HCEC 1CT (cell line): ENCODE measurements at places on chromosomes 16 and 17.

DNA sequence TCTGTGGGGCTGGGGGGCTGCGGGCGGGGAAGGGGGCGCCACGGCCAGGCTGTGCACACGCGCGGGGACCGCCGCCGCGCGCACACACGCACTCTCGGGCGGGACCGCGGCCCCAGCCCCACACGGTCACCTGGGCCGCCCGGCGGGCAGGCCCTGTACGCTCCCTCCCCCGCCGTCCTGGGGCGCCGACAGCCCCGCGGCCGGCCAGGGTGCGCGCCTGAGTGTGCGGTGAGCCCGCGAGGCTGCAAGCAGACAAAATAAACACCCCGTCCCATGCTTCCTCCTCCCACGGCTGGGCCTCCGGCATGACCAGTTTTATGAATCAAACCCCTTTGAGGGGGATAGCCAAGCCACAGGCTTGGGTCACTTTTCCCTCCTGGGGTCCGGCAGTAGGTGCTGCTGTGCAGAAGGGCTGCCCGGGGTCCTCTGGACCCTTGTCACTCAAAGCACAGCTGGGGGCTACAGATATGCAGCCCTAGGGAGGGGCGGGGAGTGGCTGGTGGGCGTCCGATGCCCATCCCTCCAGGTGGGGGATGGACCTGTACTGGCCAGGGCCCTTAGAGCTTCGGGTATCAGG, 441 bp downstream of the VASN start:
- DNase-seq: peak; percentile 39

- DNase-seq: peak; percentile 41
These were observed 16.9 kb downstream of the STXBP4 start for GRCh38 chr17:54985476-54985875.

DNA sequence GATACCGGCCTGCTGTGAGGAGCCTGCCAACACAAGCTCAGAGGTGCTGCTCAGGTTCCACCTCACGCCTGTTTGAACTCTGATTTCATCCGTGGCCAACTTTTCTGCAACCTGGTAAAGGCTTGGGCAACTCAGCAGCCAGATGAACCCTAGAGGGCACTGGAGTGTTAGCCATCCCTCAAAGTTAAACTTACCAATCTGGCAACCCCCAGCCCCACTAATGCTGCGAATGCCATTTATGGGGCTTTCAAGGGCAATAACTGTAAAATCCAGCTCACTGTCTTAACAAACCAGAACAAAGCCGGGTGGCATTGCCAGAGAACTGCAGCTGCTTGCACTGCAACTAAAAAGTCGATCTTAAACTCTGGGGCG, 105.5 kb downstream of the AXIN2 start:
- no peak for DNase-seq

GRCh38 chr17:75795820-75796607, 11.4 kb downstream of the UNK start:
- no peak for DNase-seq

DNA sequence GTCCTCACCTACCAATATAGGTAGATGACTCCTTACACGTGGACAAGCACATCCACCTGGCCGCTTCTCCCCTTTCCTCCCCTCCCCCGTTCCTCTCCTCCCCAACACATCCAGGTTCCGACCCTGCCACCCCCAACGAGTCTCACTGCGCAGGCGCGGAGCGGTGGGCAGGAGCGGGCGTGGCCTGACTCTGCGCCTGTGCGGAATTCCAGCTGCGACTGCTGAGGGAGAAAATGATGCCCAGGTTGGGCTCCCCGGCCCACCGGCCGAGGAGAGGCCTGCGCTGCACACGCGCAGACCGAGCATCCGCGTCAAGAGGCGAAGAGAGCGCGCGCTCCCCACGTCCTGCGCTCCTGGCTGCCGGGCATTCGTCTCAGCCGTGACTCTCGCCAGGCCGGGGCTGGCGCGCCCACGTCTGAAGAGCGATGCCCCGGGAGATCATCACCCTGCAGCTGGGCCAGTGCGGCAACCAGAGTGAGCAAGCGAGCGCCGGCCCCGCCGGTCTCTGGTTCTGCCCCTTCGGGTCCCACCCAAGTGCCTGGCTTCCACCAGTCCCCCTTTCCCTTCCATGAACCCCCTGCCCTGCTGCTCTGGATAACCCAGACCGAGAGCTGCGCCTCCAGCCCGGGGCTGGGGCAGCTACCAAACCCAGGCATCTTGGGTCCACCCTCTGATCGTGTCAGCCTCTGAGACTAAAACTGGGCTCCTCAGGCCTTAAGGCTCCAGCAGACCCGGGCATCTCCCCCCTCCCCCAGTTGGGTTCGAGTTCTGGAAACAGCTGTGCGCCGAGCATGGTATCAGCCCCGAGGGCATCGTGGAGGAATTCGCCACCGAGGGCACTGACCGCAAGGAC, at the start of gene TUBG2:
TSS of gene TUBG2 (plus strand) at position 206 of the 853 bp plus-strand sequence. CDS start at position 426, 220 bp downstream.
- peak; percentile 85 for DNase-seq

DNA sequence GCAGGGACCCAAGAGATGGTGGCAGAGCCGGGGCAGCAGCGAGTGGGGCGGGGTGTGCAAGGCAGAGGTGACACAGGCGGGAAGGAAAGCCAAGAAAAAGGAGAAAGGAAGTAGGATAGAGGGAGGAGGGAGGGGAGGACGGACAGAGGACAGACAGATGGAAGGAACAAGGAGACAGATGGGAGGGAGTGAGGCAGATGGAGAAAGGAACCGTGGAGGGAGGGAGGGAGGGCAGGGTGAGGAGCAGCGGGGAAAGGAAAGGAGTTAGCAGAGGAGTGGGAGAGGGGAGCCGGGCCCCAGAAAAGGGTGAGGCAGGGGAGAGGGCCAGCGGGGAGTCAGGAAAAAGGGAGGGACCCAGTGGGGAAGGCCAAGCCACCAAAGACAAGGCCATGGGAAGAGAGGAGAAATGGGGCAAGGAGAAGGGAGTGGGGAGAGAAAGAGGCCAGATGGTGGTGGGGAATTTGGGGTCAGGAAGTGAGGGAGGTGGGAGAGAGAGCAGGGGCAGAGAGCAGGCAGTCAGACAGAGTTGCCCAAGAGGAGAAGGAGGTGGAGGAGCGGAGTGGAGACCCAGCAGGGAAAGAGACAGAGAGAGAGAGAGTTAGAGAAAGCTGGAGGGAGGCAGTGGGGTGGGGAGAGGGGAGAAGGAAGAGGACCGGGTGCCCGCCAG, 13.2 kb upstream of the ASGR1 start:
- no peak for DNase-seq

- DNase-seq: no peak
These were observed 346.0 kb downstream of the PMP22 start for GRCh38 chr17:14919094-14919493.

DNA sequence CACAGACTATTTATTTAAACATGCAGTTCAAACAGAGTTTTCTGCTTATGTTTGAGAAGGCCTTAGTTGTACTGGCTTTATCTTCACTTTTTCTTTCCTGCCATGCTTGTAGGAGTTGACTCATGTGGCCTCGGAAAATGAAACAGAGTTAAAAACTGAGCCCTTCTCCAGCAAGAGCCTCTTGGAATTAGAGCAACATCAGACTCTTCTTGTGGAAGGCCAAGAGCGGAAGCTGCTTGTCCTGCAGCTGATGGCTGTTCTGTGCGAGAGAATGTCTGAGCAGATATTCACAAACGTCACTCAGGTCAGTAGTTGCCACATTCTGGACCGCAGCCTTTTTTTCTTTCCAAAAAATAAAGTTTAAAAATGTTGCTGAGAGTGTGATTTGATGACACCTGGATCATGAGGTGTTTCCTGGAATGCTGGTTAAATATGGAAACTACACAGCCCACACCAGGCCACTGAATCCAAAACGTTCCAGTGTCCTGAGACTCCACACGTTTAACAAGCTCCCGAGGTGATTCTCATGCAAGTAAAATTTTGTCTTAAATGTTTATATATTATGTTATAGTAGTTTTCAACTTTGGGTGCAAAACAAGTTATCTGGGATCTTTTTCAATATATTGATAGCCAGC, 65.9 kb downstream of the TANGO6 start:
- DNase-seq: no peak

- peak; percentile 5 for DNase-seq
These were observed 52.3 kb downstream of the RPTOR start for GRCh38 chr17:80596760-80597608.

GRCh38 chr16:67655363-67655762, 4.7 kb downstream of the ACD start:
- DNase-seq: no peak

DNA sequence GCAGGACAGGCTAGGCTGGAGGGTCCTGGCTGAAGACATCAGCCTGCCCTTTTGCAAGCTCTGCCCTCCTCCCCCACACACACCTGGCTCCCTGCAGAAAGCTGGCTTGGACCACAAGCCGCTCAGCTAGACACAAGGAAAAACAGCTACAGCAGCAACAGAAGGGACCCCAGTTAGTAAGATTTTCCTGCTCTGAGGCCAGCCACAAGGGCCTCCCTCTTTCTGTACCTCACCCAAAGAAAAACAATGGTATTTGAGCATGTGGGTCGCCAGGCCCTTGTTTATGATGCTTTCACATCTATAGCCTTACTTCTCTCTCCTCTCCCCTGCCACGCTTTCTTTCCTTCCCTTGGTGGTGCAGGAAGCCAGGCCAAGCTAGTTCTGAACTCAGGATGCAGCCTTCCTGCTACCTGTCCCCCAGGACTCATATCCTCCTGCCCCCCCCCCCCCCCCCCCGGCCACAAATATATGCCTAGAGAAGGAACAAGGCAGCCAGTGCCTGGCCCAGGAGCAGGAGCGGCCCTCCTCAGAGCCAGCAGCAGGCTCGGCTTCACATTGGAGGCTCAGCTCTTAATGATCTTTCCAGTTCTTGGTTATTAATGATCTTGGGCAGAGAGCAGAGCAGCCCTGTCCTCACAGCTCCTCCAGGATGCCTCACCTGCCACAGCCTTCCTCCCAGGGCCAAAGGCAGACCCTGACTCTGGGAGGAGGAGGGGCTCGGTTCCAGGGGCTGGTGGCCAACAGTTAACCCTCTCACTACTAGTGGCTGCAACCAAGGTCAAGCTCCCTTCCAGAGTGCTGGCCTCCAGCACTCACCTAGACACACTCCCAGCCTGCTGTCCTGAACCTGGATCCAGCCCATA, 19.5 kb downstream of the GRIN2C start:
- DNase-seq: no peak

GRCh38 chr16:46982335-46982734, 8.9 kb upstream of the DNAJA2 start:
- DNase-seq: no peak

- DNase-seq: no peak
These were observed 102.8 kb upstream of the CCL1 start for GRCh38 chr17:34465789-34466188.

GRCh38 chr17:39573447-39574298, 34.0 kb downstream of the NEUROD2 start:
- peak; percentile 59 for DNase-seq

DNA sequence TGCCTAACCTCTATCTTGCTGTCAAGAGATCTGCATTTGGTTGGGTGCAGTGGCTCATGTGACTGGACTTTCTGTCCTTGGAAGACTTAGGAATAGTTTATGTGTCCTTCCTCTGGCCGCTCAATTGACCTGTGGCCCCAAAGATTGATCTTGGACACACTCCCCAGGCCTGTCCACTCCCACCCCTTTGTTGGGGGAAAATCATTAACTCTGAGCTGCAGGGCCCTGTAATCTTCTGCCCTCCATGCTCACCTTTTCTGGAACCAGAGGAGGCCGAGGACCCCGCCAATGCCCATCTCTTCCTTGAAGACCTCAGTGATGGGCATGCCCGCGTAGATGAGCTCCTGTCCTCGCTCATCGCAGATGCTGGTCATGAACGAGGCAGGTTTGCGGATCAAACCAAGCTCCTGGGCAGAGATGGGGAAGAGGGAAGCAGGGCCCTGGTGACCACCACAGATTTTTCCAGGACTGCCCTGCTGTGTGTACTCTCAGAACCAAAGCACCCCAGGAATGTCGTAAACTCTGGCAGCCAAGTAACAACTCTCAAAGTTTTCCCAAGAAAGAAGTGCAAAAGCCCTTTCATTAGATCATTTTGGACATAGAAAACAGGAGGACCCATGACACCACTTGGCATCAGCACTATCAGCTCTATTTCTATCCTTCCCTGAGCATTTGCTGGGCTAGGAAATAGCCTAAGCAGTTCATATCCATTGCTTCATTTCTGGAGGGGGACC, 8.5 kb upstream of the KLHL11 start:
- no peak for DNase-seq

DNA sequence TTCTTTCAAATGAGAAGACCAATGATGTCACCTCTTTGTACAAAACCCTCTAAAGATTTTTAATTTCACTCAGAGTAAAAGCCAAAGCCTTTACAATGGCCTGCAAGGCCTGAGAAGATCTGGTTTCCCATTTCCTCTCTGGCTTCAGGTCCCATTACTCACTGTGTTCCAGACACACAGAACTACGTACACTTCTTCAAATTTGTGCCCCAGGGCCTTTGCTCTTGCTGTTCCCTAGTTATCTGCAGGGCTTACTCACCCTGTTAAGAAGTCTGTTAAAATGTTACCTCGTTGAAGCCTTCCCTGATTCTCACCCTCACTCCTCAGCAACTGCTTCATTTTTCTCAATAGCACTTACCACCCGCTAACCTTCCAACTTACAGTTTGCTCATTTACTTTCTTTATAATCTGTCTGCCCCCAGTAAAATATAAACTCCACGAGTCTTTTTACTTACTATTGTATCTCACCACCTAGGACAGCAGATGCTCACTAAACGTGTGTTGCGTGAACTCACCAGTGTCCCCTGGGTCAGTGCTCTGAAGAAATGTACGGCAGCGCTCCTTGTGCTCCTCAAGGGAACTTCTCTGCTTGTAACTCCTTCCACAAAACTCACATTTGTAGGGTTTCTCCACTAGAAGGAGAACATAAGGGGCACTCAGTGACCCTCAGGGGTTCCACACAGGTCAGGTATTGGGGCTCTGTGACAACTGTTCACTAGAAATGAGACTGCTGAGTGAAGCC, 50.2 kb downstream of the GRB7 start:
- DNase-seq: no peak

DNA sequence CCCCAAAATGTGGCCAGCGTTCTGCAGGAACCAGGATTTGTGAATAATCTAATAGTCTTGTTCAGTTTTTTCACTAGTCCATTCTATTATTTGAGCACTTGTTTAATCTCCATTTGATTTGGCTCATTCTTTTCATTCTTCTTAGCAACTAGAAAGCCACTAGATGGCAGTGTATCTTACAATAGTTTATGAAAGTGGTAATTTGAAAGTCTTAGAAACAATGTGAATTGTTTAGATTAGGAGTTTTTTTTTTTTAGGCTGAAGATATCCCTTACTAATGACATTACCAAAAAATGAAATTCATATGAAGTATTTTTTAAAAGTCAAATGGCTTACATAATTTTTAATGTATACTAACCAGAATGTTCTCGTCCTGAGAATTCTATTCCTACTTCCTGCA, 6.7 kb downstream of the ERI2 start:
- peak; percentile 43 for DNase-seq

DNA sequence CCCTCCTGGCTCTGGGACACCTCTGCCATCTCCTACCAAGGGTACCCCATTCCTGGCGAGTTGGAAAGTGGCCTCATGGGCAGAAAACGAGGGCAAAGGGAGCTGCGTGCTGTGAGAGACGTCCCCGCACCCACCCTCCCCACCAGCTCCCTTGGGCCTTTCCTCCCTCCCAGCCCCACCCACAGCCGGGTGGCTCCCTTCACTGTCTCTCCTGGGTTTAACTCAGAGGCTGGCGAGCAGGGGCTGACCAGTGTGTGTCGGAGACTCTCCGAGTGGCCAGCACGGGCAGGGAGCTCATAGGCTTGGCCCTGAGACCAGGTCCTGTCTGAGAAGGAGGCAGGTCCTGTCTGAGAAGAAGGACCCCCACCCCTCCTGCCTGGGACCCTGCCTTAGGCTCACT, 26.1 kb downstream of the METRNL start:
- DNase-seq: no peak
